Activated CD4-positive, alpha-beta memory T cell treated with anti-CD3 and anti-CD28 coated beads for 36 hours (primary cell): ENCODE measurements at places on chromosomes 16 and 17. TPM values are rescaled to one million over a fixed set of nuclear protein-coding genes. Genes with fewer than 3 reads are reported as not detected.

ZFHX3 gene
- total RNA-seq = 0.21 TPM

HS3ST3B1 gene
- total RNA-seq = 13.4 TPM

CDK5R1 gene
- 13.1 TPM for total RNA-seq

SRCIN1 gene
- total RNA-seq = 1.6 TPM

TEKT3 gene
- total RNA-seq = not detected

CCL8 gene
- not detected for total RNA-seq

DNA sequence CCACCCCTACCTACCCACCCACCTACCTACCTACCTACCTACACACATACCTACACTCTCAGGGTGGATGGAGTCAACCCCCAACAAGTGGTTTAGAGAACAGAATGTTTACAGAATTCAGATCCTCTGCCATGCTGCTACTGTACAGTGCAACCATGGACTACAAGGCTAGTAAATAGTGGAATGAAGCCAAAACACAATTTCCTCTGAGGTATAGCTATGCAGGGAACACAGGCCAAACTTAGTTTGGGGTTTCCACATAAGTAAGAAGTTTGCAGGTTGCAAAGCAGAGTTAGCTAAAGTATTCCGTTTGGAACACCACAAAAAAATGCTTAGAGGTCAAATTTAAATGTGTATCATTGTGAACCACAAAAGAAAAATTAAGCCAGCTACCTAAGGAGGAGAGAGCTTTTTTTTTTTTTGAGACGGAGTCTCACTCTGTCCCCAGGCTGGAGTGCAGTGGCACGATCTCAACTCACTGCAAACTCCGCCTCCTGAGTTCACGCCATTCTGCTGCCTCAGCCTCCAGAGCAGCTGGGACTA is 2.7 kb upstream of the AP1G1 start:
- H3K4me3 ChIP-seq = peak overlapping the region; percentile 26
- H3K27ac ChIP-seq = peak overlapping the region; percentile 74
- H3K4me1 ChIP-seq = peaks cover 33% of the 10 kb centered on the region
- H3K36me3 ChIP-seq = peaks cover 2% of the 10 kb centered on the region

DNA sequence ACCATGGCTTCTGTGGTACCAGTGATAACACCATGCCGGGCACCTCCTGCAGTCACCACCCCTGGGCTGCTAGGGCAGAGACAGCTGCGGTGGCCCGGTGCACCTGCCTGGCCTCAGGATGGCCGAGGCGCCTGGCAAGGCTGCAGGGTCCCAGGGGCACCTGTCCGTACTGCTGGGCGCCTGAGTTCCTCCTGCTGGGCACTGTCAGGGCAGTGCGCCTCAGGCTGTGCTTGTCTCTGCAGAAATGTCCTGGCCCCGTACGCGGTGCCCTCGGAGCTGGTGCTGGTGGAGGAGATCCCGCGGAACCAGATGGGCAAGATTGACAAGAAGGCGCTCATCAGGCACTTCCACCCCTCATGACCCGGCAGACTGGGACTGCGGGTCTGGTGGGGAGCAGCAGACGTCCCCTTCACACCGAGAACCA is 17.7 kb upstream of the CDH15 start:
- DNase-seq = no peak
- H3K4me1 ChIP-seq = no peaks in the 10 kb centered on the region
- H3K27ac ChIP-seq = no peak overlapping the region
- H3K36me3 ChIP-seq = peaks cover 20% of the 10 kb centered on the region
- no peaks in the 10 kb centered on the region for H3K27me3 ChIP-seq
- no peak overlapping the region for H3K4me3 ChIP-seq

DNA sequence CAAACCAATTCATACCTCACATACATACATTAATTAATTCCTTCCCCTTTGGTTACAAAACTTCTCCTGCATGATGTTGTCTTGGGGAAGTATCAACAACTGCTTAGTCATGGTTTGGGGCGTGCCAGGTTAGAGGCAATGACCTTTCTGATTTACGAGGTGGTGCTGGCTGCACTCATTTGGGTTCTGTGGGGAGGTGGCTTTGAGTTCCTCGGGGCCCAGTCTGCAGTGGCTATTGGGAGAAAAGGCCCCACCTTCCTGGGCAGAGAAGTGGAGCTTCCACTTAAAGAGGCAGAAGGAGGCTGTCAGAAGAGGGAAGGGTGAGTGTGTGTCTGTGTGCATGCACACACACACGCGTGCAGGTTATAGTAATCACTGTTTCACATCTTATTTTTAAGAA is 10.2 kb upstream of the ETV4 start:
- H3K27ac ChIP-seq = no peak overlapping the region
- no peak for DNase-seq
- H3K4me3 ChIP-seq = no peak overlapping the region
- H3K36me3 ChIP-seq = no peaks in the 10 kb centered on the region

GRCh38 chr17:70355185-70355584 is 185.9 kb downstream of the KCNJ2 start:
- no peaks in the 10 kb centered on the region for H3K4me1 ChIP-seq
- H3K27me3 ChIP-seq = peaks cover 1% of the 10 kb centered on the region
- no peak for DNase-seq
- H3K4me3 ChIP-seq = no peak overlapping the region

DNA sequence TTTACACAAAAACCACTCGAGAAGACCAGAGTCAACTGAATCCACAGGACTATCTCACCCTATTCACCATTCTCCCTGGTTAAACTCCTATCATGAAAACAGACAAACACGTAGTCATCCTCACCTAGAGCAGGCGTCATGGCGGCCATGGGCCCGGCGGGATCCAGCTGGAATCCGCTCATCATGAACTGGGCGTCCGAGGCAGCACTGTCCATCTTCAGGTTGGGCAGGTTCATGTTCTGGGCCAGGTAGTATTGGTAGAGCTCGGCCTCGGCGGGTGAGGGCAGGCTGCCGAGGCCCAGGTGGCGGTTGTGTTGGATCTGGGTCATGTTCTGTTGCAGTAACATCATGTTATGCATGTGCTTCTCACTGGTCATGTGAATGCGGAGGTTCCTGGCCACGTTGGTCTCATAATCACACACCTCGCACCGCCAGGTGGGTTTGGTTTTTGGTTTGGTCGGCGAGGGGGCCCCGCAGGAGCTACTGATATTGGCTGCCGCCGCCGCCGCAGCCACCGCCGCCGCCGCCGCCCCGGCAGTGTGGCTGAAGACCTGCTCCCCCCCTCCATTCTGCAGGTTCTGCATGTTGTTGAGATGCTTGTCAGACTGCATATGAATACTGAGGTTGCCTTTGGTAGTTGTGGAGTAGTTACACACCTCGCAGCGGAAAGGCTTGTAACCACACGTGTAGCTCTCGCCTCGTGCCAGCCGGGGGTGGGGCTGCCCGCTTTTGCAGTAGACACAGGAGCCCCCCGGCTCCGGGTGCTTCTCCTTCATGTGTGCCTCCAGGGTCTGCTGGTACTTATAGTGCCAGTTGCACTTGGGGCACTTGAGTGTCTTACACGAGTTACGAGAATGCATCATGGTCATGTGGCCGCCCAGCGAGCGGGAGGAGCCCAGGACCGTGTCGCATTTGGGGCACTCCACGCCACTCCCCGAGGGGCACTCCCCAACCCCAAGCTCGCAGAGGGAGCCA is 90.3 kb downstream of the ZFHX3 start:
- H3K27me3 ChIP-seq = no peaks in the 10 kb centered on the region
- no peaks in the 10 kb centered on the region for H3K4me1 ChIP-seq
- H3K36me3 ChIP-seq = no peaks in the 10 kb centered on the region
- H3K27ac ChIP-seq = no peak overlapping the region
- DNase-seq = no peak
- H3K4me3 ChIP-seq = no peak overlapping the region

GRCh38 chr16:63938661-63939060 is 1183.2 kb downstream of the CDH11 start:
- H3K27ac ChIP-seq = no peak overlapping the region
- no peaks in the 10 kb centered on the region for H3K4me1 ChIP-seq
- H3K36me3 ChIP-seq = no peaks in the 10 kb centered on the region
- no peak overlapping the region for H3K4me3 ChIP-seq

DNA sequence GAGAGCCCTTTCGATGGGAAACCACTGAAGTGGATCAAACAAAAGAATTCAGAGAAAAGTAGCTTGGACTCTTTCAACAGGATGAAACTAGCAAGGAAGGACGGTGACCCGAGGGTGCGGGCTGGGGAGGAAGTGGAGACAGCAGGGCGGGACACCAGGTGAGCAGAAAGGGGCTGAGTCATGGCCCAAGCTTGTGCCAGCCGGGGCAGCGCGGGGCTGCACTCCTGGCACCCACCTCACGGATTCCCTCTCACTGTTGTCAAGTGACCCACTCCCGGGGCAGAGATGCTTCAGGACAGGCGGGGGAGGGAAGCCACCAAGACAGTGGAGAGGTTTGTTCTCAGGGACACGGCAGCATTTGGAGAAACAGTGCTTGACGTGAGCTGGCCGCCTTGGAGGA is 10.7 kb upstream of the RNF222 start:
- no peak overlapping the region for H3K4me3 ChIP-seq
- peaks cover 19% of the 10 kb centered on the region for H3K4me1 ChIP-seq
- H3K36me3 ChIP-seq = no peaks in the 10 kb centered on the region
- H3K27me3 ChIP-seq = peaks cover 12% of the 10 kb centered on the region

- H3K4me3 ChIP-seq = no peak overlapping the region
- DNase-seq = no peak
- H3K4me1 ChIP-seq = peaks cover 2% of the 10 kb centered on the region
- no peak overlapping the region for H3K27ac ChIP-seq
- H3K27me3 ChIP-seq = no peaks in the 10 kb centered on the region
Measured at GRCh38 chr17:61795546-61795945, 67.8 kb downstream of the BRIP1 start.

GRCh38 chr17:38861399-38861843 is 7.9 kb upstream of the RPL23 start:
- DNase-seq = peak; percentile 37
- H3K4me3 ChIP-seq = no peak overlapping the region
- H3K4me1 ChIP-seq = no peaks in the 10 kb centered on the region

- no peak overlapping the region for H3K27ac ChIP-seq
- peak; percentile 62 for DNase-seq
- H3K27me3 ChIP-seq = no peaks in the 10 kb centered on the region
- H3K4me3 ChIP-seq = no peak overlapping the region
Measured at GRCh38 chr17:68310152-68310551, 18.9 kb downstream of the ARSG start.

DNA sequence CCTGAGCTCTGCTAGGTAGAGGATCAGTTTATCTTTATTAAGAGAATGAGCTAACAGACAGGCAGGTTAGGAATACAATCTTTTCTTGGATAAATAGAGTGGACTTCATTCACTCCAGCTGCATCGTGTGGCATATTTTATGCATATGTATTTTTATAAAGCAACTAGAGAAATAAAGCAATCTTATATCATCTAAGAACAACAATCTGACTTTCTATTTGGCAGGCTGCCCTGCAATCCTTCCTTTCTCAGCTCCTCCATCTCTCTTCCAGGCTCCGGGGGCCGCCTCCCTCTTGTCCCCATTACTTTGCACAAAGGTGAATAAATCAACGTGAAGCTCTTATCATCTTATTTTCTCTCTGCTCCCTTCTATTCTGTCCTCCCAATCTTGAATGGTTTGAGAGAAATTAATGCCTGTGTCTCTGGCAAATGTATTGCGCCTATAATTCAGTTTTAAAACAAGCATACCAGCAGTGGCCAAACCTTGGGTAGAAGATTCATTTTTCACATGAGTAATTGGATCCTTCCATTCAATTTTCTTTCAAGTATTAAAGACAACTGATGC is 64.5 kb downstream of the HS3ST3A1 start:
- DNase-seq = no peak
- H3K36me3 ChIP-seq = no peaks in the 10 kb centered on the region
- no peak overlapping the region for H3K4me3 ChIP-seq
- H3K4me1 ChIP-seq = no peaks in the 10 kb centered on the region

GRCh38 chr16:81164958-81165357 is 68.8 kb upstream of the GCSH start:
- no peaks in the 10 kb centered on the region for H3K4me1 ChIP-seq
- H3K27ac ChIP-seq = no peak overlapping the region
- no peak overlapping the region for H3K4me3 ChIP-seq
